ENCODE measurements at places on chromosomes 16 and 17.

DNA sequence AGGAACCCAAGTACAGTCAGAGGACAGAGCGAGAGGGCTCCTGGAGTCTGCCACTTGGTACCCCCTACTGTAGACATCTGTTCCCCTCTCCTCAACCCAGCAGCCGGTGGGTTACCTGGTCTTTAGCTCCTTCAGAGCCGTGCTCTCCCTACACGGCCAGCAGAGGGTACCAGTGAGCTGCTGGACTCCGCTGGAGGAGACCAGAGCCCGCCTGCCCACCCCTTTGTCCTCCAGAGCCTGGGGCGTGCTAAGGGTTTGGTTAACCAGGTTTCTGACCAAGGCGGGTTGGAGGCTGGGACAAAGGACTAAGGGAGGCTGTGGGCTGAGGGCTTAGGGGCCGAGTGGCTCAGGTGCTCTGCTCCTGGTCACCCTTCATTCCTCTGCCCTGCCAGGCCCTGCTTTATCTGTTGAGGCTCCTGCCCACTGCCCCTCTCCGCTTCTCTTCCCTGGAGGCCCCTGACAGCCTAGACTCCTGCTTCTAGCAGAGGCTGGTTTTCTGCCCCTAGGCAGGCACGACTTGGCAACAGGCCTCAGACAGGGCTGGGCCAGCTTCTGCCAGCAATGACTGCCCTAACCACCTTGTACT lies 2.7 kb upstream of the HSD11B2 start:
- DNase-seq, result no peak

DNA sequence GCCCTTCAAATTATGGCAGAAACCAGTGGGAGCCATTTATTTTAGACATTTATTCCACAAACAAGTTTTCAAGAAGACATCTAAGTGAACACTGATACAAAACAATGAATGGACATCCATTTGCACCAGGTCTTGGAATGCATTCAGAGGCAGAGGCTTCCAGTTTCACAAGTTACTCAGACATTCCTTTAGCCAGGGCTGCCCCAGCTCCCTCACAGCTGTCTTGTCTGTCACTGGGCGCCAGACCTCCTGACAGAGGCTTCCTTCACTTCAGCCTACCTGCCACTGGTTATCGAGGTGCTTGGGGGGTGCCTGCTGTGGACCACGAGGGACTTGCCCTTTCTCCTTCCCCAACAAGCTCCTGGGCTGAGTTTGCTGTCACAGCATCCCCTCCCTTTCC lies 19.2 kb downstream of the AQP8 start:
- no peak for DNase-seq

GRCh38 chr17:17724307-17725010 lies 43.2 kb downstream of the RAI1 start:
- DNase-seq, result no peak

DNA sequence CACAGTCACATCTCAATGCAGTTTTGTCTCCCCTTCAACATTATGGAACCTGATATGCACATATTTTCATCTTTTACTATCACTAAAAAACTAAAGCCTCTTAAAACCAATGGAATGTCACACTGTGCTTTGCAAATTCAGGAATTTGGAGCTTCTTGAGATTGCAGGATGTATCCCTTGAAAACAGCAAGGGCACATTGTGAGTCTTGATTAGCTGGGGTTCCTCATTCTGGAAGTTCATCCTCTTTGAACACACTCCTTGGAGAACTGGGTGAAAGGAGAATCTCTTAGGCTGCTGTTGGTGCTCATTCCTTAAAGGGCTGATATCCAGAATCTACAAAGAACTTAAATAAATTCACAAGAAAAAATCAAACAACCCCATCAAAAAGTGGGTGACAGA lies 21.1 kb upstream of the MYOCD start:
- DNase-seq, result no peak

- DNase-seq, result no peak
These were observed 961 bp downstream of the FGF11 start for GRCh38 chr17:7440113-7440833.

DNA sequence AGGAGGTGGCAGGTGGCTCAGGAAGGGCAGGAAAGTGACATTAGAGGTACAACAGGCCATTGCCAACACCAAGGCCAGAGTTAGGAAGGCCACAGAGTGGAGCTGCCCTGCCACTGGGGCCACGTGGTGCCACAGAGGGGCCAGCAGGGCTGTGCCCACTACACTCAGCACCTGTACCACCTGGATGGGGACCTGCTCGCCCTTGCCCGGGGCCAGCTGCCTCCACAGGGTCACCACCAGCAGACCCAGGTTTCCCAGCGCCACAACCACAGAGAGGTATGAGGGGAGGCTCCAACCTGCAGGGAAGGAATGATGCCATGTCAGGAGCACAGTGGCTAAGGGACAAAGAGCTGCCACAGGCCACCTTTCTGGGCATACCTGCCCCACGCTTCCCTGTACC lies 1.2 kb downstream of the SLC52A1 start:
- DNase-seq, result no peak

DNA sequence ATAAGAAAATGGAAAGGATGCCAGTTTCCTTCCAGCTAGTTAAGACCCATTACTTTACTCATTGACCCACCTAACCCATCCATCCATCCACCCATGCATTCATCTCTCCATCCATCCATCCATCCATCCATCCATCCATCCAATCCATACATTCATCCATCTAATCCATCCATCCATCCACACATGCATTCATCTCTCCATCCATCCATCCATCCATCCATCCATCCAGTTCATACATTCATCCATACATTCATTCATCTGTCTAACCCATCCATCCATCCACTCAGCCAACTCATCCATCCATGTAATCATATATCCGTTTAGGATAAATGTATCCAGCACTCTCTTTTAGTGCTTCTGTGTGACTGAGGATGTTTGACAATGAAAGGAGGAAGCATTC lies 178.8 kb upstream of the CACNG3 start:
- DNase-seq, result no peak

- no peak for DNase-seq
These were observed 510.2 kb downstream of the CDH13 start for GRCh38 chr16:83136924-83137323.

DNA sequence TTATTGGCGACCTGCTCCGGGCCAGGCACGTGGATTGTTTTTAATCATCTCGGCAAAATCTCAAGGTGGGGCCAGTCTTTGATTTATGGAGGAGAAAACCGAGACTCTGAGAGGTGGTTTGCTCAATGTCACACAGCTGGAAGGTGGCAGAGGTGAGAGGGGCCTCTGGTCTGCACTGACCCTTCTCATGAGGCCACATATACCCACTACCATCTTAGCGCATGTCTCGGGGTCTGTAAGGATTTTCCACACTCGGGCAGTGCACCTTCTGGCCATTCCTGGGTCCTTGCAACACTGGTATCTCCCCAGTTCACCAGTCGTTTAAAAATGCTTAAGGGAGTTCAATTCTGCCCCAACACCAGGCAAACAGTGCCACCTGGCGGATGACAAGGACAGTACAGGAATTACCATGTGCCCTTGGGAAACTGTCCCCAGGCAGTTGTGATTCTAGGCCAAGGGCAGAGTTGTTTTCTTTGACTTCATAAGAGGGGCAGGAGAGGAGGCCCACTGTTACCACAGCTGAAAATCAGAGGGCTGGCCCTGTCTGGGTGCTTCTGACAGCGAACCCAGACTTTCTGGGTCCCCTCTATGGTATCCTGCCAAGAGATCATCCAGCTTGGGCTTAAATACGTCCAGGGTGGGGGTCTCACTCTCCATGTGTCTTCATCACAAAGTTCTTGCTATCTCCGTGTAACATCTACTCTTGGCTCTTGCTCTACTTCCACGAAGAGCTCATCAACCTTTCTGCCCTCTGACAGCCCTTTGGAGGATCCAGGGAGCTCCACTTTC lies 39.4 kb upstream of the RAI1 start:
- DNase-seq, result peak; percentile 71
